Immature natural killer cell (primary cell): ENCODE measurements at places on chromosomes 16 and 17. TPM values are rescaled to one million over a fixed set of nuclear protein-coding genes. Genes with fewer than 3 reads are reported as not detected.
A peak's percentile ranks its signal among the peaks of the same experiment; 100 is the strongest.

The SLC9A5 gene
- polyA plus RNA-seq: 0.46 TPM

The PNMT gene
- not detected for polyA plus RNA-seq

The IGSF6 gene
- polyA plus RNA-seq: 5.2 TPM

The DLG4 gene
- polyA plus RNA-seq: not detected

The MRM3 gene
- 27.5 TPM for polyA plus RNA-seq

The HBA1 gene
- 207 TPM for polyA plus RNA-seq

DNA sequence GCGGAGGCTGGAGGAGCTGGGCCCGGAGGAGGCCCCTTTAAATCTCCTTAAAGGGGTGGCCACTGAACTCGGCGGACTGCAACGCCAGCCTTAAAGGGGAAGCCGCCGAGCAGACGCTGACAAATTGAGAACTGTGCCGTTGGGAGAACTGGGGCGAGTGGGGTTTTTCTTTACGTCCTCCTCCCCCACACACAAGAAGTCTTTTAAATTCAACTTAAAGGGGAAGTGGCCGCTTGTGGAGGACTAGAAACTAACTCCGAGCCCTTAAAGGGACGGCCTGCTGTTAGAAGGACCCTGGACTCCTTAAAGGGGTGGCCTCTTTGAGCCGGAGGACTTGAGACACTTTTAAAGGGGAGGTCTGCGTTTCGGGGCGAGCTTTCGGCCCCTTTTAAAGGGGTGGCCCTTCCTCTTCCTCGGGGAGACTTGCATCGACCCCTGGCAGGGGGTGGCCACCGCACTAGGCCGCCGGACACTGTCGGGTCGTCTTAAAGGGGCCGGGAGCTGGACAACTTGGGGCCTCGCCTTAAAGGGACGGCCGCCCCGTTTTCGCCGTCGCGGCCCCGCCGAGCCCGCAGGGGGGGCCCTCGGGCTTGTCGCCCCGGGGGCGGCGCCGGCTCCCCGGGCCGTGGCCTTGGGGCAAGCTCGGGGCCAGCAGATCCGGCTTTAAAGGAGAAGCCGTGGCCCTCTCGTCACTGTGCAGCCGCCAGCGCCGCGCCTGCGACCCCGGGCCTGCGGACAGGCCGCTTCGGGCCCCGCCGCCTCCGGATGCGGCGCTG is 688 bp downstream of the FBRS start:
- peak overlapping the region; percentile 88 for H3K4me3 ChIP-seq
- no peak for DNase-seq
- peak overlapping the region; percentile 100 for H3K27ac ChIP-seq
- peaks cover 51% of the 10 kb centered on the region for H3K4me1 ChIP-seq

- no peaks in the 10 kb centered on the region for H3K36me3 ChIP-seq
- DNase-seq: no peak
- no peak overlapping the region for H3K4me3 ChIP-seq
- H3K27me3 ChIP-seq: no peaks in the 10 kb centered on the region
These were observed 242.0 kb downstream of the HS3ST3A1 start for GRCh38 chr17:13359774-13360173.

DNA sequence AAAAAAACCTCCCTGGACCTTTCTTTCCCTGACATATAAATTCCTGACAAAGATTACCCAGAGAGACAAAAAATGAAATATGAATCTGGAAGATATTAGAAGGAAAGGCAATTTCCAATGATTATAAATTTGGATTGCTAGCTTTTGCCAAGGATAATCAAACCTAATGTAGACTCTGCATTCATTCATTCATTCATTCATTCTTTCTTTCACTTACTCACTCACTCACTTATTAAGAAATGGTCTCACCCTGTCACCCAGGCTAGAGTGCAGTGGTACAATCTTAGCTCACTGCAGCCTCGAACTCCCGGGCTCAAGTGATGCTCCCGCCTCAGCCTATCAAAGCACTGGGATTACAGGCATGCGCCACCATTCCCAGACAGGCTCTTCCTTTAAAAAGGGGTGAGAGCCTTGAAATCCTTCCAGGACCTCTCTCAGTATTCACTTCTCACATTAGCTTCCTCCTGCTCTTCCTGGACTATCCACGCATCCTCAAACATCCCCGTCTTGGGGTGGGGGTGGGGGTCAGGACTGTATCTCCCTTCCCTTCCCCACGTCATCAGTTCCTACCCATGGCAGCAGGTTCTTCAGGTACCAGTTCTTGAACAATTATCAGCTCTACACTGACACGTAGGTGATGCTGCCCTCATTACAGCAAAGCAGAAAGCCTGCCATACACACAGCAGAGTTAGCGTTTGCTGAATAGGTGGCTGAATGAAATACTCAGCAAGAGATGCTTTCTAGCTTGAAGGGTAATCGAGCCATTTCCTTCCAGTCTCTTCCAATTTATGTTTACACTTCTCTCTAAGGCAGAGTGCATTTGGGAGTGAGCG is 19.8 kb downstream of the PRPSAP1 start:
- H3K4me3 ChIP-seq: no peak overlapping the region
- H3K27ac ChIP-seq: no peak overlapping the region
- no peaks in the 10 kb centered on the region for H3K27me3 ChIP-seq
- DNase-seq: no peak

DNA sequence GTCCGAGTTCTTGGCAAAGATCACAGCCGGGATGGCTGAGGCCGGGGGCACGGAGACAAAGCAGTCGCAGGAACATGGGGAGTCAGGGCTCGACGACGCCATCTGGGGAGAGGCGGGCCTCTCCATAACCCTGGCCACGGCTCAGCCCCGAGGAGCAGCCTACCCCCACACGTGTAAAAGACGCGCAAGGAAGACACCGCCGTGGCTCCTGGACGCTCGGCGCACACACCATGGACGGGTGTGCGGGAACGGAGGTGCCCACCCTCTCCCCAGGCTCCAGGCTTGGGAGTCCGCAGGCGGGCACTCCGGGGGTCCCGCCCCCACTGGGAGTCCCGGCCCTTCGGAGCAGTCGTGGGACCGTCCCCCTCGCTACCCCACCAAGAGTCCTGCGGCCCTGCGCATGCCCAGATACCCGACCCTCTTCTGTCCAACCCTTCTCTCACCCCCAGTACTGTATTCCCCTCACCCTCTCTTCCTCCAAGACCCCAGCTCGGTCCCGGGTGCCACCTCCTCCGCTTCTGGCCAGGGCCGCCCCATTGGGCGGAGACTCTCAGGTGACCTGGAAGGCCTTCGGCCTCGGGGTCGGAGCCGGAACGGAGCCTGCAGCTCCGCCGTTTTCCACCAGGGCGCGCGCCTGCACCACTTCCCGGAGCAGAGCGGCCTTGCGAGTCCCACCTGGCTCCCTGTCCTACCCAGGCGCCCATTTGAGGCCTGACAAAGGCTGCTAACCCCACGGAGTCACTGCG is at the start of gene SCRN2:
TSS of gene SCRN2 (minus strand) at position 532 of the 746 bp plus-strand sequence. CDS start at position 102, 430 bp downstream.
- peaks cover 17% of the 10 kb centered on the region for H3K4me1 ChIP-seq
- peak within 1 kb of the TSS; percentile 93 for H3K4me3 ChIP-seq
- H3K27me3 ChIP-seq: peaks cover under 1% of the 10 kb centered on the region
- H3K27ac ChIP-seq: peak within 1 kb of the TSS; percentile 64
- H3K36me3 ChIP-seq: no peaks in the 10 kb centered on the region

GRCh38 chr17:41992576-41992975 is 24.7 kb downstream of the DNAJC7 start:
- peaks cover 3% of the 10 kb centered on the region for H3K27me3 ChIP-seq
- no peaks in the 10 kb centered on the region for H3K4me1 ChIP-seq
- H3K27ac ChIP-seq: peak overlapping the region; percentile 20
- H3K36me3 ChIP-seq: peaks cover 59% of the 10 kb centered on the region

GRCh38 chr17:33934696-33935095 is 320.4 kb upstream of the CCL2 start:
- no peaks in the 10 kb centered on the region for H3K36me3 ChIP-seq
- H3K27ac ChIP-seq: no peak overlapping the region
- no peak for DNase-seq
- H3K4me1 ChIP-seq: no peaks in the 10 kb centered on the region
- H3K27me3 ChIP-seq: no peaks in the 10 kb centered on the region
- H3K4me3 ChIP-seq: no peak overlapping the region

DNA sequence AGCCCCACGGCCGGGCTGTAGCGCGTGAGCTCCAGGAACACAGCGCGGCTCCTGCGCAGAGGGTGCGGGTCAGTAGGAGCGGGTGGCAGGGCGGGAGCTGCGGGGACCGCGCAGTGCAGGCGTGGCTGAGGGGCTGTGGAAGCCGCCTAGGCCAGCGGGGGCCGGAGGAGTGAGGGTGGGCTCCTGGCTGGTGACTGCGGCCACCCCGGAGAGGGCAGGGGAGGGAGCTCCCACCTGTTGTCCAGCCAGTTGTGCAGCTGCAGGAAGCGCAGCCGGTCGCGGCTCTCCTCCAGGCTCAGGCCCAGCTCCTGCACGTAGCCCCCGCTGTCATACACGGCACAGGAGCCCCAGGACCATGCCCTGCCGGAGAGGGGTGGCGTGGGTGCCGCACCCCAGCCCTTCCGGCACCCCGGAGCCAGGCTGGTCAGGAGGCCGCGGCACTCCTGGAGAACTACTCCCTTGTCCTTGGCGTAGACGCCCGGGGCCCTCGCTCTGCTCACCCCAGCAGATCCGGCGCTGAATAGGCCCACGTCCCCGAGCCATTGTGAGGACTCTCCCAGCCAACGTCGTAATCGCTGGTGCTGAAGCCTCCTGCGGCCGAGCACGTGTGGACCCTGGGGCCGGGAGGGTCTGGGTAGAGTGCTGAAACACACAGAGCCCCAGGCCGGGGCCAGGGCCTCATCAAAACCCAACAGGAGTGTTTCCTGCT is 43.9 kb downstream of the TSC2 start:
- no peaks in the 10 kb centered on the region for H3K27me3 ChIP-seq
- H3K36me3 ChIP-seq: no peaks in the 10 kb centered on the region
- no peak overlapping the region for H3K4me3 ChIP-seq
- DNase-seq: no peak

DNA sequence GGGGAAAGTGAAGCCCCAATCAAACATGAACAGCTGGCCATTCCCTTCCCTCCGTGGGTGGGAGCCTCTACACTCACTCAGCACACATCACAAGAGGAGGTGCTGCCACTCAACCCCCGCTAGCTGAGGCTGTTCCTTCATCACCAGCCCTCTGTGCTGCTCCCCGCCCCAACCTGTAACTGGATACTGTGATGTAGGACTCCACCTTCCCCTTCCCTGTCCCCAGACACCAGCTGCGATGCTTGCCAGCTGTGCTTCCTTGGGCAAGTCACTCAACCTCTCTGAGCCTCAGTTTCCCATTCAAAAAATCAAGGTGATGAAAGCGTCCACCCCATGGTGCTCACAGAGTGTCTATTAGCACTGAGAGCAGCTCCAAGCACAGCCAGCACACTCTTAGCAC is 273.2 kb downstream of the MRTFB start:
- H3K4me3 ChIP-seq: no peak overlapping the region
- H3K27me3 ChIP-seq: peaks cover 3% of the 10 kb centered on the region
- DNase-seq: no peak
- no peaks in the 10 kb centered on the region for H3K4me1 ChIP-seq

GRCh38 chr17:804541-805435 is 22.6 kb downstream of the MRM3 start:
- no peaks in the 10 kb centered on the region for H3K4me1 ChIP-seq
- DNase-seq: no peak
- no peak overlapping the region for H3K27ac ChIP-seq
- H3K36me3 ChIP-seq: no peaks in the 10 kb centered on the region
- H3K27me3 ChIP-seq: peaks cover 3% of the 10 kb centered on the region

GRCh38 chr17:8322061-8322460 is 12.0 kb downstream of the ARHGEF15 start:
- no peaks in the 10 kb centered on the region for H3K36me3 ChIP-seq
- H3K4me1 ChIP-seq: peaks cover 13% of the 10 kb centered on the region
- H3K4me3 ChIP-seq: no peak overlapping the region
- peaks cover 2% of the 10 kb centered on the region for H3K27me3 ChIP-seq
- no peak for DNase-seq

- no peaks in the 10 kb centered on the region for H3K36me3 ChIP-seq
- DNase-seq: no peak
- H3K27me3 ChIP-seq: peaks cover 1% of the 10 kb centered on the region
These were observed 13.5 kb upstream of the COG1 start for GRCh38 chr17:73179387-73179786.
